ENCODE measurements at places on chromosomes 3 and 15.

GRCh38 chr3:166526881-166527280 is 689.7 kb upstream of the BCHE start:
- DNase-seq: no peak

GRCh38 chr3:112635674-112636073 is 5.3 kb downstream of the CCDC80 start:
- no peak for DNase-seq

DNA sequence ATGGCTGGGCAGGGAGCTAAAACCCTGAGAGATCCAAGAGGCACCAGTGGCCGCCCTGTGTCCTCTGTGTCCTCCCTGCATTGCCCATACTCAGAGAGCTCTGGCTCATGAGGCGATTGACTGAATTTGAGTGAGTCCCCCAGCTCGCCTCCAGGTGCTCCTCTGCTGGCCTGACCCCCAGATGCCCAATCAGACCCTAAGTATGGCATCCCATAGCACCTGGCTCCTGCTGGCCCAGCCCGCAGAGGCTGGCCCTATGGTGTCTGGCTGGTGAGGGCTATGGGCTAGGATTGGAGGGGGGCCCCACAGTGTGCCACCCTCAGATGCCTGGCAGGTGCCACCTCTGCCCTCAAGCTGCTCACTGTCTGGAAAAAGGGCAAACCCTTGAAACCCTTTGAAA is 1.6 kb upstream of the TKT start:
- DNase-seq: no peak

- no peak for DNase-seq
Measured at GRCh38 chr3:134620476-134621115, 30.2 kb downstream of the KY start.

GRCh38 chr3:138873471-138874278 is 38.9 kb upstream of the PIK3CB start:
- no peak for DNase-seq

DNA sequence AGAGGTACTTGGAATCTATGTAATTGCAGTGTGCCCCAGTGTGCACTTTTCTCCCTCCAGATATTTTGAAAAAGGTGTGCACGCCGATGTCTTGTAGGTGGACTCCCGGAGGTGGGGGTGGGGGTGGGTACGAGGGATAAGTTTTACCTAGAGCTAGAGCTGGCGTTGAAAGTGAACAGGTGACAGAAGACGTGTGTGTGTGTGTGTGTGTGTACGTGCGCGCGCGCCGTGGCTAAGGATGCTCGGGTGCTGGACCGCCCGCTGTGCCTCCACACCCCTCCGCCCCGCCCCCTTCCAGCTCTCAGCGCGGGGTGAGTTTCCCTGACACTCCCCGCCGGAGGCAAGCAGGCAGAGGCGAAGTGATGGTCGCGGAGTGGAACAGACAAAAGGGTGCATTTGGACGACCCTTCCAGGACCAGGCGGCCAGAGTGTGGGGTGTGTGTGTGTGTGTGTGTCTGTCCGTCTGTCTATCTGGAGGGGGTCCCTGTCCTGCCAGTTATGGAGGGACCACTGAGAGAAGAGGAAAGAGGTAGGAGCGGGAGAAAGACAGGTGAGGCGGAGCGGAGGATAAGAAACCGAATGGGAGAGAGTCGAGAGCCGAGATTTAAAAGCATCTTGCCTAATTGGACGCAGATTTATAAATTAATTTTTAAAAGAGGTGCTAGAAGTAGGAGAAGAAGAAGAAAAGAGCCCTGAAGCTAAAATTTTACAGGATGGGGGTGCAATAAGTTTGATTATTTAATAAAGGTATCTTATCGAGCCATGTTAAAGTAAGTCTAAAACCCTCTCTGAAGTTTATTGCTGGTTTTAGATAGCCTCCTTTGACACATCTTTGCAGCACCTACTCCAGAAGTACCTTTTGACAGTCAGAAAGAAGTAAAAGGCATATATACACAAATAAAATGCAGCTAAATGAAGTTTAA is 335.8 kb upstream of the THRB start:
- DNase-seq: no peak

GRCh38 chr3:154818676-154819255 is 261.4 kb upstream of the MME start:
- DNase-seq: no peak

DNA sequence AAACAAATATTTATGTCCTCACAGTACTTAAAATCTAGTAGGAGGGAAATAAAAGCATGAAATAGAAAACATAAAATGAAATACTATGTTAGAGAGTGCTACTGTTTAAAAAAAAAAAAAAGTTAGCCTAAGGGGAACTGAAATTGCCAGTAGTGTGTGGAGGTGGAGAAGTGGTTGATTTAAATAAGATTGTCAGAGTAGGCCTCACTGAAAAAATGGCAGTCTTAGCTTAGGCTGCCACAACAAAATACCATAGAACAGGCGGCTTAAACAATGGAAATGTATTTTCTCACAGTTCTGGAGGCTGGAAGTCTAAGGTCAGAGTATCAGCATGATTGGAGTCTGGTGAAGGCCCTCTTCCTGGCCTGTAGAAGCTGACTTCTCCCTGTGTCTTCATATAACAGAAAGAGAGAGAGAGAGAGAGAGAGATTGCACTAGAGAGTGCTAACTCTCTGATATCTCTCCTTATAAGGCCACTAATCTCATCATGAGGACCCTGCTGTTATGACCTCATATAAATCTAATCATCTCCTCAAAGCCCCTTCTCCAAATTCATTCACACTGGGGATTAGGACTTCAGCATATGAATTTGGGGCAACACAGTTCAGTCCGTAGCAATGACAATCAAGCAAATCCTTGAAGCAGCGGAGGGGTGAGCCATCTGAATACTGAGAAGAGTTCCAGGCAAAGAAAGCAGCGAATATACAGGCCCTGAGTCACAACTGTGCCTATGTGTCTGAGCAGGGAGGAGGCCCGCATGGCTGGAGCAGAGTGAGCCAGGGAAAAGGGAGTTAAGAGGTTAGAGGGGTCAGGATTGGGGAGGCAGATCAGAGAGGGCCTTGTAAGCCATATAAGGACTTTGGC is 23.6 kb upstream of the LRRC34 start:
- no peak for DNase-seq

DNA sequence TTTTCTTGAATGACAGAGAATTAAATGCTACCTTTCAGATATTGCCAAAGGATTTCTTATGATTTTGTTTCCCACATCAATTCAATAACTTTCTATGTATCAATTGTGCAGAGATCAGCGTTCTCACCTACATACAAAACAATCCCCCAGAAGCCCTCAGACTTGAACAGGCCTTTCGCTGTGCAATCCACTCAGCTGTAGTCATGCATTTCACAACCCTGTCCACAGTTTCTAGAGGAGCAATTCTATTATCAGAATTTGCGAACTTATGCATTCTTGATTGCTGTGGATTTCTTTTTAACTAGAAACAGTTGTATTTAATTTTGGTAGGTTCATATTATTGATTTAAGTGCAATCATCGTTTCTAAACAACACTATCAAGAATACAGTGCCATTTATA is 13.7 kb upstream of the ALCAM start:
- no peak for DNase-seq

DNA sequence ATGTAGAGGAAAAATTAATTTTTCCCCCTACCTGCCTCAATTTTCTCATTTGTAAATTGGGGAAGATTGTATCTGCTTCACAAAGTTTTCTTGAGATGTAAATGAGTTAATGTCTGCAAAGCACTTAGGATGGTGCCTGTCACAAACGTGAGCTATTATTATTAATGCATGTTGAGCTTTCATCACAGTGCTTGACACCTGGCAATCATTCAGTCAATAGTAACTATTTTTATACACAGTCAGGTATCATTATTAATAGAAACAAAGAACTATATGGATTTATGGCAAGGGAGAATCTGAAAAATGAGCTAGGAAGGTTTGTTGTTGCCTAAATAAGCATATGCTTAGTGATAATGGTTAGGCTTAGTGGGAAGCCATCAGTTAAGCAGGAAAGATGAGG is 238.2 kb upstream of the GRM7 start:
- DNase-seq: no peak

DNA sequence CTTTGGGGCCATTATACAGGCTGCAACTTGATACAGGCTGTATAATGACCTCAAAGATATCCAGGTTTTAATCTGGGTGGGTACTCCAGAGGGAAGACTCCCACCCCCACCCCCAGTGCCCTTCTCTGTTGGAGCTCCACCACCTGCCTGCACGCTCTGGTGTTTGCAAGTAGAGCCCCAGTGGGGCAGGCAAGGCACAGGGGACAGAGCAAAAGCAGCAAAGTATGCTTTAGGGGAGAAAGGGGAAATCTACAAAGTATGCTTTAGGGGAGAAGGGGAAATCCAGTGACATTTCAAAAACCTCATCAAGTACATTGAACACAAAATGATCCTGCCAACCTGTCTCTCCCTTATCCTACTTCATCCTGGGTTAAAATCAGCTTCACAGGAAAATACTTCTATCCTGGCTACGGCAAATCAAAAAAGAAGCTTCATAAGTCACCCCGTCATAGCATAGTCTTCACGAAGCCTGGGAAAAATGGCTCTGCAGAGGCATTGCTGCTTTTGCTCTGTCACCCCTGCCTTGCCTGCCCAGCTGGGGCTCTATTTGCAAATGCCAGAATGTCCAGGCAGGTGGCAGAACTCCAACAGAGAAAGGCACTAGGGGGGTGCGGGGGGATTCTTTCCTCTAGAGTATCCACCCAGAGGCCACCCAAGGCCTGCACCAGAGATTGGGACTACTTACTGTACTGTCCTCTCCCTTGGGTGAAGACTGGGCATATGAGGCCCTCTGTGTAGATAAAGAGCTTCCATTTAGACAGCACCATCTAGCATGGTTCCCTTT is 60.9 kb upstream of the ATP11B start:
- no peak for DNase-seq

GRCh38 chr3:85533586-85533985 is 574.8 kb downstream of the CADM2 start:
- DNase-seq: no peak

- DNase-seq: no peak
Measured at GRCh38 chr3:23238578-23238977, 35.5 kb downstream of the UBE2E2 start.

- no peak for DNase-seq
Measured at GRCh38 chr3:159252772-159253384, 451.0 kb downstream of the MFSD1 start.

DNA sequence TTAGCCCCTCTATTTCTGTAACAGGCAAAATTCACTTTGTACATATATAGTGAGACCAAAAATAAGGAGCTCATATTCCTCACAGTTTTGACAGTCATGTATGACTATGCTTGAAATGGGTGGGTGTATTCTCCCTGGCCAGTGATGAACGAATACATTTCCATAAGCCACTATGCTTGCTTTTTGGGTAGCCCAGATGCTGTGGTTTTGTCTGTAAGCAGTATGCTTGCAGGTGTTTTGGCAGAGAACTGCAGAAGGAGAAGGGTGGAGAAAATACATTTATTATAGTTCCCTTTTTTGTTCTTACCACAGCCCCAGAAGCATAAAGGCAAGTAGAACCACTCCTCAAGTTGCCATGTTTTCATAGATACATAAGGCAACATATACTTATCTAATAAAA is 131.2 kb downstream of the RBMS3 start:
- DNase-seq: no peak

All from NK-92 treated with Interleukin-12 subunit alpha and Interleukin-12 subunit beta, amount 100 ng/mL, for 24 hours (cell line).